ENCODE measurements at places on chromosomes 3 and 15.

GRCh38 chr15:25733856-25734679 is 129.1 kb downstream of the ATP10A start:
- no peak for DNase-seq

DNA sequence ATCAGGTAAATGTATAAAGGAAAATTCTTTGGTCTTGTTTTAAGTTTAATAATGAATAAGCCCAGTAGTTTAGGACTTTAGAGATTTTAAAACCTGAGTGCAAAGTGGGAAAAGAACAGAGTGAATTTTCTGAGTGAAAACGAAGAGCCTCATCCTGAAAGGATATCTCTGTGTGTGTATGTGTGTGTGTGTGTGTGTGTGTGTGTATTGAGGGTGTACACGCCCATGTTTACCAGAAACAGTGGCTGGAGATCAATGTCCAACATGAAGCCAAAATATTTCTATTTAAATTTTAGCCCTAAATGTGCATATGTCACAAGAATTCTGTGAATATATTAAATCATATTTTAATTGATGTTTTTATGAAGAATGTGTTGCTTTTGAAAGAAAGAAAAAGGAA is 549.9 kb downstream of the CADM2 start:
- no peak for DNase-seq

DNA sequence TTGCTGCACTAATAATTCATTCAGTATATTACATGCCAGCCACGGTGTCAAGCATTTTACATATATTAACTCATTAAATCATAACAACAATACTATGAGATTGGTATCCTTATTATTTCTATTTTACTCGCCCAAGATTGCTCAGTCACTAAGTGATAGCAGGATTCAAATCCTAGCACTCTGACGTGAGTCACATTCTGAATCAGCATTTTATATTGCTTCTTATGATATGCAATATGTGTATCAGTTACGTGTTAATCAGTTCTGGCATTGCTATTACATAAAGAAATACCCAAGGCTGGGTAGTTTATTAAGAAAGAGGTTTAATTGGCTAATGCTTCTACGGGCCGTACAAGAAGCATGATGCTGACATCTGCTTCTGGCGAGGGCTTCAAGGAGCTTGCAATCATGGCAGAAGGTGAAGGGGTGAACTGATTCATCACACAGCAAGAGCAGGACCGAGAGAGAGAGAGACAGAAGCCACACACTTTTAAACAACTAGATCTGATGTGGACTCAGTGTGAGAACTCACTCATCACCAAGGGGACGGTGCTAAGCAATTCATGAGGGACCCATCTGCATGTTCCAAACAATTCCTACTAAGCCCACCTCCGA is 166.5 kb upstream of the TMCO5A start:
- no peak for DNase-seq

- peak; percentile 13 for DNase-seq
Observed at GRCh38 chr3:124584552-124585391, 145.5 kb upstream of the UMPS start.

GRCh38 chr3:143605233-143605950 is 242.9 kb downstream of the SLC9A9 start:
- no peak for DNase-seq

DNA sequence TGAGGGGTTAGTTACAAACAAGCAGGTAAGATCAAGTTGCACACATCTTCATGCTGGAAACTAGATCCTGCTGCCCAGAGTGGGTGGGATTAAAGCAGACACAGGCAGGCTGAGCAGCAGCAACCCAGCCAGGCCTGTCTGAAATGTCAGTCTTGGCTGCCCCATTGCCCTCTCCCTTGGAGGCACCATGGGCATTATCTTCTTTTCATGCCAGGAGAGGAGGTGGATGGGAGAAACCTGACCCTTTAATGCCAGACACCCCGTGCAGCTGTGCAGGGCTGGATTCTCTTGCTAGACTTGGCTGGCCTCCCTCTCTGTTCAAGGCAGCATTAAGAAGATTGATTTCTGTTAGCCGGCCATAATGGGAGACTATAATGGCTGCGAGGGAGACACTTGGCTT is 23.0 kb upstream of the EPHB1 start:
- DNase-seq: no peak

DNA sequence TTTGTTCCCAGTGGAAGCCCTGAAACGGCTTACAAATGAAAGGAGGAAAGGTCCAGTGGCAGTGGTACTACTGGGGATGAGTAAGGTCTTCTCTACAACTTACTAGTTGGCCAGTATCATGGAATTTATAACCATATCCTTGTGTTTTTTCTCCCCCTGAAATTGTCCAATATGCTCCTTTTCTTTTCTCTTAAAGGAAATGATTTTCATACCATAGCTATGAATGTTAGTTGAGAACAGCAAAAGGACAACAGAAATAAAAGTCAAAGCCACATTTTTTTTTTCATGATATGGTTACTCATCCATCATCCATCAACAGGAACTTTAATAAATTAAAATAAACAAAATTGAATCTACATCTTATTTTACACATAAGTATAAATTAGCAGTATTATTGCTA is 450.4 kb downstream of the MFSD1 start:
- DNase-seq: no peak

DNA sequence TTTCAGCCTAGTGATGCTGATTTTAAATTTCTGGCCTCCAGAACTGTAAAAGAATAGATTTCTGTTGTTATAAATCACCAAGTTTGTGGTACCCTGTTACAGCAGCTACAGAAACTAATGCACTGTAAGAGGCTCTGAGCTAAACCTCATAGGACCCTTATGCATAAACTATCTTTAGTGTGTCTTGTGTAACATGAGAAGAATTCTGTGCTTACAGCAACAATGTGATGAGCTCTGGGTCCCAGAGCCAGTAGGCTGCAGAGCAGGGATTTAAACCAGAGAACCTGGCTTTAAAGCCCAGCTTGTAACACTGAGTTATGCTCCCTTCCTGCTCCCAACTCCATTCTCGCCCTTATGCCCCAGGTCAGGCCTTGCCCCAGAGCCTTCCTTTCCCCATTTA is 113.1 kb downstream of the THSD4 start:
- DNase-seq: no peak

GRCh38 chr3:52196977-52197376 is 983 bp upstream of the ALAS1 start:
- DNase-seq: no peak

GRCh38 chr3:11529281-11529680 is 114.4 kb downstream of the VGLL4 start:
- no peak for DNase-seq

DNA sequence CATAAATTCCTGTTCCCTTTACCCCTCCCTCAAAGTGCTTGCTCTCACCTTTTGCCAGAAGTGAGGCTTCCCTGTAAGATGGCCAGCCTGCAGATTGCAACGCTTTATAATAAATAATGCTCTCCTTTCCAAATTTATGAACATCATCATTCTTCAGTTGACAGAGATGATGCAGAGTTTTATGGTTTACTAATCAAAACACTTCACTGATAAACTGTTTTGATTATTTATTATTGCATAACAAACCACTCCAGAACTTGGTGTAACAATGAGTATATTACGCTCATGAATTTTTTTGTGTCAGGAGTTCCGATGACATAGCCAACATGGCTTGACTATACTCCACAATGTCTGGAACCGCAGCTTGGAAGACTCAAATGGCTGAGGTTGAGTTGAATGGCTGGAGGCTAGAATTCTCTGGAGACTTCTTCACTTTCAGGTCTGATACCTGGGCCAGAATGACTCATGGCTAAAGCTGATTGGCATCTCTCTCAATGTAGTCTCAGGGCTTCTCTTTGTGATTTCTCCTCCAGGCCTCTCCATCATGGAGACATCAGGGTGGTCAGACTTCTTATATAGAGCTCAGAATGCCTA is 27.3 kb upstream of the TGFBR2 start:
- no peak for DNase-seq
